Eye (tissue), 1 donor: ENCODE measurements at places on chromosomes 11 and 22.

DNA sequence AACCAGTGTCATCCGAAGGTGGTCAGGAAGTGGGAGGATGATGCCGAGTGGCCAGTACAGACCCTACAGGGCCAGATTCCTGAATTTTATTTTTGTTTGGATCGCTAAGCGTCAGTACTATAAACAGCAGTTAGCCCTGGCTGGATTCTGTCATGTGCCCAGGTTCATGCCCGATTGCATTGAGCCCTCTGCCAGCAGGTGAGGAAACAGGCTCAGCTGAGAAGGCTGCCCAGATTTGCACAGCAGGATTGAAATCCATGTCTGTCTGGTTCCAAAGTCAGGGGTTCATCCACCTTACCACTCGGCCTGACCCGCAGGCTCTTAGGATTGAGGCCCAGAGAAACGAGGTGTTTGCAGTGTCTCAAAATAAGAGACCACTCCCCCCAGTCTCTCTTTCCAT lies 9.1 kb upstream of the TBC1D22A start:
- DNase-seq = no peak

DNA sequence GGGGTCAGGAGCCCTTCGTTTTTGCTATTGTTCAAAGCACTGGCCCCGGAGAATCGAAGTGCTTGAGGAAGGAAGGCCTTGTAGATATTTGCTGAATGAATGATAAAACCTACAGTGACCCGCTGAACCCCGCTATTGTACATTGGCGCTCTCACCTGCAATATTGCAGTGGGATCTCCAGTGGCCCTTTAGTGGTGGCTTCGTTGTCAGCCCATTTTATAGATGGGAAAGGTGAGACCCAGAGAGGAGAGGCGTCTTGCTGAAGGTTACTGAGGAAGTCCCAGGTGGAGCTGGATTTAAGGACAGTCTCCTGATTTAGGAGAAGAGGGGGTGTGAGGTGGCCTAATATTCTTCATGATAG lies 1.2 kb downstream of the CDC42EP2 start:
- DNase-seq = no peak

- DNase-seq = no peak
These were observed 26.9 kb downstream of the CBX7 start for GRCh38 chr22:39125622-39126021.

DNA sequence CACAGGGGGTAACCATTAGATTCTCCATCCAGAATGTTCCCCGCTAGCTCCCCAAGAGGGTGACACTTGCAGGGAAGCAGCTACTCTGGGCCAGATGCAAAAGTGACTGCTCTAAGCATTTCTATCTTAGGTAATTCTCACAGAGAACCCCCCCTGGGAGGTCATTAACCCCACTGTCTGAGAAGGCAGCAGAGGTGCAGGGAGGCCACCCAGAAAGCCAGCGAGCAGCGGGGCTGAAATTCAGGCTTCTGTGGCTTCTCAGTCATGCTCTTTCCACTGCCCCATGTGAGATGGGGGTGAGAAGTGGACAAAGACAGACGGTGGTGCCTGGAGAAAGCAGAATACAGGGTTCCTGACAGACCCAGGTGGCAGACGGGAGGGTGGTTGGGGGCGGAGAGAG lies 114.4 kb upstream of the ASPHD2 start:
- no peak for DNase-seq

- DNase-seq = no peak
These were observed 354.6 kb upstream of the DDI1 start for GRCh38 chr11:103681855-103682254.

DNA sequence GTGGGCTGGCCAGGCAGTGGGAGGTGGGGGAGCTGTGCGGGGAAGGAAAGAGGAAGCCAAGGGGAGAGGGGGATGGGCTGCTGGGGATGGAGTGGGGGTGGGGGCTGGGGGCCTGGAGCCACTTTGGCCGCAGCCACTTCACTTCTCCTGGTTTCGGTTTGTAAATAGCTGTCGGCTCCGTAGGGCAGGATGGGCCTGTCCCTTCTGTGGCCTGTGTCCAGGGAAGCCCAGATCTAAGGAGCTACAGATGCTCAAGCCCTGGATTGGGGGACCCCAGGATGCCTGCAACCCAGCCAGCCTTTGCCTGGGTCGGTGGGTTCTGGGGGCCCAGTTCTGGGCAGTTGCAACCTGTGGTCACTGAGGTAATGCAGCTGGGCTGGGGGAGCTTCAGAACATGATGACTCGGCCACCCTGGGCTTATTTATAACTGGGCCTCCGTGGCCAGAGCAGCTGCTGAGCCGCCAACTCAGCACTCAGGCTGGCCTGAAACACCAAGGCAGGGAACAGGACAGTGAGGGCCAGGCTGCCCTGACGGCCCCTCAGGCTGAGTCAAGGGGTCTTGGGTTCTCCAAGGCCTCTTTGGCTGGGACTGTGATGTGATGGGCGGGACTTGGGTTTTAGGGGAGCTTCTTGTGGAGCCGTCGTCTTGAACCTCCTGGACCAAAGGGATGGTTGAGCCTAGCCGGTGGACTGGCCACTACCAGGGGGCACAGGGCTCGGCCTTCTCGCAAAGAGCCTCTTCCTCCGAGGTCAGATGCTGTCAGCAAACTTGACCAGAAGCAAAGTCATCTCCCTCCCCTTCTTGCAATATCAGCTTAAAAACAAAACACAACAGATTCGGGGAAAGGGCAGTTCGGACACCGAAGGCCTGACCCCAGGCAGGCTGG lies 15.0 kb upstream of the SLC39A13 start:
- no peak for DNase-seq

DNA sequence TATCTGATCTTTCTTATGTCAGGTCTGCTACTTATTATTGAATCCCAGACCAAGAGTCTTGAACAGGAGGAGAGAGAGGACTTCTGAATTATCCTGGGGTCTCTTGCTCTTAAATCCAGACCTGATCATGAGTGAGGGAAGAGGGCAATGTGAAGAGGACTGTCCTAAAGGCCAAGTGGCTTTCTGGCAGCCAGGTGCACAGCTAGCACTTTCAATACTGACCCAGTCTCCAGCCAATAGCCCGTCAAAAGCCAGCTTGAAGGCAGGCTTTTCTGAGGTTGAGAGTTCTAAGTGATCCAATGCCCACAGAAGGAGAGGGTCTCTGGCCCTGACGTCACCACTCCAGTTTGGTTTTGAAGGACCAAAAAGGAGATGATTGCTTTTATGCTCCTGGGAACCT lies 37.2 kb downstream of the FBXO7 start:
- DNase-seq = no peak

GRCh38 chr22:36870250-36870649 lies 9.4 kb downstream of the NCF4 start:
- DNase-seq = no peak

GRCh38 chr11:862081-862661 lies 19.5 kb downstream of the TSPAN4 start:
- DNase-seq = peak; percentile 73

DNA sequence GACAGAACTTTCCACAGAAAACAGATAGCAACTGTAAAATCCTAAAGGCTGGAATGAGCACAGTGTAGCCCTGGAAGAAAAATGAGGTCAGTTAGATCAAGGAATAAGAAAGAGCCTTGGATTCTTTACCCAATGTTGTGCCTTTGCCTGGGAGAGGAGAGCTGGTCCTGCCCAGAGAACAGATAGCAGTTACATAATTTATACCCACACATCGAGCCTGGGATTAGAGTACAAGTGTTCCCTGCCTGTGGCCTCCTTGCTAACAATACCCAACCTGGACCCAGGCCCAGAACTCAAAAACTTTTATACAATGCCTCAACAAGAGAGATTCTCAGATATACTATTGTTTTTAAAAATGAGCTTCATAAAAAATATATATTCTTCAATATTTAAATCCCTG lies 1998.4 kb downstream of the LRRC4C start:
- no peak for DNase-seq

DNA sequence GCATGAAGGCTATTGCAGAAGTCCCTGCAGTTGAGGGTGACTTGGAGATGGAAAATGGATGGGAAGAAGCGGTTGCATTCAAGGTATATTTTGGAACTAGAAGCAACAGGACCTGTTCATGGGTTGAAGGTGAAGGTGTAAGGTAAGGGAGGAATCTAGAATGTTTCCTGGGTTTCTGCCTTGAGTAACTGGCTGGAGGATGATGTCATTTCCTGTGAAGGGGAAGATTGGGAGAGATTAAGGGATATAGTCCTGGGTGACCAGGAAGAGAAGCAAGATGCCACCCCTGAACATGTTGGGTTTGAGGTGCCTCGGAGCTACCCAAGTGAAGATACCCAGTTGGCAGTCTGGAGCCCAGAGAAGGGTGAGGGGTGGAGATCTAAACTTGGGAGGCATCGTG lies 12.1 kb upstream of the MOGAT2 start:
- DNase-seq = no peak

DNA sequence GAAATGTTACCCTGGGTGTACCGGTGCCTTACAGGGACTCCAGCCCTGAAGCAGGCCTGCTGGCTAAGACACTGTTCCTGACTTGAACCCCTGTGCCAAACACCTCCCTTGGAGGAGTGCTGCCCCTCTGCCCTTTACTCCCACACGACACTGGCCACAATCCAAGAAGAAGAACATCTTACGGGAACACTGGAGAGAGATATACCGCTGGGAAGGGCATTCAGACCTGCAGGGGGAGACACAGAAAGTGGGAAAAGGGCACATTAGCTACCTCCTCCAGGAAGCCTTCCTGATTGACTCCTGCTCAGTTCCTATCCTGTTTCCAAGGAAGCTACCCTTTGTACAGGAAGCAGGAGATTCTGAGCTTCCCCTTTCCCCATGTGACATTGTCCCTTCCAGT lies 18.7 kb downstream of the TMPRSS13 start:
- no peak for DNase-seq

- no peak for DNase-seq
These were observed 34.3 kb downstream of the USP28 start for GRCh38 chr11:113840932-113841664.

DNA sequence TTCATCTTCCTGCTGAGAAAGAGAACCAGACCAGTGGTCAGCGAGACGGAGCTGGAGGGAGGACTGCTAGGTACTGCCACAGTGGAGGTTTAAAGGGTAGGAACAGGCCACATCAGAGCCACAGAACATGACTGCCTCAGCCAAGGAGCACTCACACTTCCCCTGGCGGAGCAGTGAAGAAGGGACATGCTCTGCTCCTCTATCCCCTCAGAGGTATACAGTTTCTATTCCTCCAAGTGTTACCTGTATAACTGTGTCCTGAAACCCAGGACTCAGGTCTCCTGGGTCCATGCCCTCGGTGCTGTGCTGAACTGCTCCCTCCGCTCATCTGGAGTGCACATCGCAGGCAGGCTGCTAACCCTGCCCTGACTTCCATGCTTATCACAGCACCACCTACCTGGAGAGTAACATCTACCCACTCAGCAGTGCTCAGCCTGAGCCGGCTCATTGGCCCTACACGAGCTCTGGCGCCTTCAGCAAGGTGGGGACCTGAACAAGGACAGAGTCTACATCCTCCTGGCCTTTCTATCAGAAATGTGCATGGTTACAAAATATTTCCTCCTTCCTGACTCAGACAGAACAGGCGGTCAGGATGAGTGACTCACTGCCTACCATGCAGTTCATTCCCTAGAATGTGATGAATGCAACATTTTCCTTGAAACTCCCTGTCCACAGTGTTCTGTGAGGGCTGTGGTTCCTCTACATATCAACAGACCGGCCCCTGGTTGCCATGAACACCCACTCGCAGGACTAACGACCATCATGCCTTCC lies 52.9 kb downstream of the C11orf58 start:
- DNase-seq = peak; percentile 19

GRCh38 chr11:69812946-69813345 lies 6.3 kb downstream of the FGF3 start:
- no peak for DNase-seq

DNA sequence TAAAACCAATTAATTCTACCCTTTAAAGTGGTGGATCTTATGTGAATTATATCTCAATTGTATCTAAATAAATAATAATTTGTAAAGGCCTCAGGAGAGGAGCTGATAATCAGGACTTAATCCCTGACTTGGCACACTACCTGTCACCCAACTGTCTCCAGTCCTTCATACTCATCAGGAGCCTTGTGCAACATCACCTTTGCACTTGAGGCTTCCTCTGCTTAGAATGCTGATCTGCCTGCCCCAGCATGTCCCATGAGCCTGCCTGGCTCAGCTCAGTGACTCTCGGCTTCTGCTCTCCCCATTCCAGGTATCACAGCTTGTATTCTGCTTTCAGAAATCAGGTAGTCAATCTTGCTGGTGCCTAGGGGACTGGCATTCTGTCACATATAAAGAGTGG lies 43.9 kb upstream of the PRODH start:
- no peak for DNase-seq

GRCh38 chr11:22520521-22520920 lies 105.1 kb downstream of the FANCF start:
- no peak for DNase-seq

DNA sequence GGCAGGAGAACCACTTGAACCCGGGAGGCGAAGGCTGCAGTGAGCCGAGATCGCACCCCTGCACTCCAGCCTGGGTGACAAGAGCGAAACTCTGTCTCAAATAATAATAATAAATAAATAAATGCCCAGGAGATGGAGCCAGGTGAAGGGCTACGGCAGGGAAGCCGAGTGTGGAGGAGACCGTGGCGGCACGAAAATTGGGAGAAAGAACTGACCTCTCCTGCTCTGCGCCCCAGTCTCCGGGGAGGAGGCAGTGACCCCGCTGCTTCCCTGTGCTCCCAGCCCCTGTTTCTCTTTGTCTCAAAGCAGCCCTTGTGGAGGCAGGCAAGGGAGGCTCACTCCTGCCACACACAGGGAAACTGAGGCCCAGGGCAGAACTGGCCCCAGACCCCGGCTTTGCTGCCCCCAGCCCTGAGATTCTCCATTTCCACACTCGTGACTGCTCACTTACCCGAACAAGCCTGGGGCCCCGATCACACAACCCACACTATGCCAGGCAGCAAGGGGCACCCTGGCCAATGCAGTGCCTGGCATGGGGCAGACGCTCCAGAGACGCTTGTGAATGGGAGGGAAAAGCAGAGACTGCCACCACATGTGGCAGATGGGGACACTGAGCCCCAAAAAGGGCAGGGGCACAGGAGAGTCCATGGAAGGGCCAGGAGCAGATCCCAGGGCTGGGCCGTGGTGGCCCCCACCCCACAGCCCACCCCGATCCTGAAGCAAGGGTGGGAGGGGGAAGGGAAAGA lies 80.4 kb upstream of the PRR5 start:
- no peak for DNase-seq

- no peak for DNase-seq
These were observed 92.6 kb downstream of the PKNOX2 start for GRCh38 chr11:125257190-125257579.

DNA sequence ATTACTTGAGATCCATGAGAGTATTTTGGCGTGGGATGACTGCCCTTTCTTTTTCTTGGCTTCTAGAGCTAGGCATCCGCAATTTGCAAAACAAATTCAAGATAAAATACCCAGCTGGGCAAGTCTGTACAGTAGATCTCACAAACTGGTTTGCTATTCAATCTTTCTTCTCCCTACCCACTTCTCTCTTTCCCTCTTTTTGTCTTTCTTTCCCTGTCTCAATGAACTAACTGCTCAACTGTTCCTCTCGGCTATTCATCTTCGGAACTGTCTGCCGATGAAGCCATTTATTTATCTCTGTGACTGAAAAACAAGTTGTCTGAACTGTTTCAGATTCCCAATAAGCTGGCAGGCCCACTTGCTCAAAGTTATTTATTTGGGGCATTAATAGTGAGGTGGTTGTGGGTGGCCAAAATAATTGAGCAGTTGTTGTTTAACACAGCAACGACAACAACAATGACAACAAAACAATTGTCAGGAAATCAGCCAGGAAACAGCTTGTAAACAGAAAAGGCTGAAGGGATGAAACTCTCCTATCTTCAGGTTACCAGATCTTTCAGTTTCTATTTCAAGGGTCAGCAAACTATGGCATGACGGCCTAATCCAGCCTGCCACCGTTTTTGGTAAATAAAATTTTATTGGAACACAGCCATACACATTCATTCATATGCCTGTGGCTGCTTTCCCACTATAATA lies 76.0 kb upstream of the MTMR2 start:
- no peak for DNase-seq
